Bladder microvascular endothelial cell (primary cell): ENCODE measurements at places on chromosomes 1 and 21. TPM values are rescaled to one million over a fixed set of nuclear protein-coding genes. Genes with fewer than 3 reads are reported as not detected.

ATF6 gene
- total RNA-seq, result 29.8 and 77.5 TPM in 2 replicates

PPM1J gene
- total RNA-seq, result 0.49 and 0.82 TPM in 2 replicates

BTBD19 gene
- 2.1 and 11.4 TPM in 2 replicates for total RNA-seq

ARMH1 gene
- total RNA-seq, result 0.16 and 0.25 TPM in 2 replicates

HSD3B1 gene
- not detected in 2 replicates for total RNA-seq

RGS7 gene
- total RNA-seq, result 0.69 TPM in 1 of 2 replicates, not detected in the other
